ENCODE measurements at places on chromosomes 5 and 9.

GRCh38 chr9:80004714-80005113 lies 432.9 kb downstream of the TLE4 start:
- DNase-seq = no peak

DNA sequence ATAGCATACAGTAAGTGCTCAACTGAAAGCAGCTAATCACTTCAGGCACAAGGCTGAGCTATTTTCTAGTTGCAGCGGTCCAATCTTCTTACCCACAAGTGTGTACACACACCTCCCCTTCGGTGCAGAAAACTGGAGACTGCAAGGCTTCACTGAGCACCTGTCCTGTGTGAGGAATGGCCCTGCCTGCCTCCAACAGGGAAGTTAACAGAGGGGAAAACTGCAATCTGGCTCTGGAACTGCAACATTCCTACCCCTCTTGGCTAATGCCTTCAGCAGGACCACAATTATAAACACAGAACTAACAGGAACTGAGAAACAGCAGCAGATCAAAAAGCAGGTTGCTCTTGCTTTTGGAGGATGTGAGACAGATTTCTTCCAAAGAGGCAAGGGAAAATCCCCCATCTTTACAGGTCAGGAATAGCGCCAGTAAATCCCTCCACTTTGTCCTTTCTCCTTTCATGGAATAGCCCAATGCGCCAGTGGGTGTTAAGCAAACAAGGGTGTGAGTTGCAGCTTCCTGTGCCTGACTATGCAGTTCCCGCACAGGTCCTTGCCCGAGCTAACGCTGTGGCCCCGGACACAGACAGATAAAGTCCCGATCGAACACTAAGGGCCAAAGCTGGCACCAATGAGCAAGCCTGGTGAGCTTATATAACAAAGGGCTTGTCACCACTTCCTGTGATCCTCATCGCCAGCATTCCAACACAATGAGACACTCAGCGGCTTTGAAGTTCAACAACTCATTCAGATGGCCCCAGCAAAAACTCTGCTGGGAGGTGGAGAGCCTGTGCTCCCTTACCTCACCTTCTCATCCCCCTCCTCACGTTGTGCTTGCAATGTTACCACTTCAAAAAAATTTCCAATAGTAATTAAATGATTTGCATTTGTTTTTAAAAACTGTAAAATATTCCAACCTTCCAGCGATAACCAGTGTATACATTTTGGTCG lies 21.5 kb downstream of the SHB start:
- no peak for DNase-seq

- no peak for DNase-seq
Measured at GRCh38 chr5:53303105-53303504, 177.3 kb upstream of the FST start.

GRCh38 chr9:78196258-78196657 lies 39.6 kb upstream of the CEP78 start:
- no peak for DNase-seq

GRCh38 chr5:135740475-135740874 lies 94.0 kb upstream of the SLC25A48 start:
- no peak for DNase-seq

DNA sequence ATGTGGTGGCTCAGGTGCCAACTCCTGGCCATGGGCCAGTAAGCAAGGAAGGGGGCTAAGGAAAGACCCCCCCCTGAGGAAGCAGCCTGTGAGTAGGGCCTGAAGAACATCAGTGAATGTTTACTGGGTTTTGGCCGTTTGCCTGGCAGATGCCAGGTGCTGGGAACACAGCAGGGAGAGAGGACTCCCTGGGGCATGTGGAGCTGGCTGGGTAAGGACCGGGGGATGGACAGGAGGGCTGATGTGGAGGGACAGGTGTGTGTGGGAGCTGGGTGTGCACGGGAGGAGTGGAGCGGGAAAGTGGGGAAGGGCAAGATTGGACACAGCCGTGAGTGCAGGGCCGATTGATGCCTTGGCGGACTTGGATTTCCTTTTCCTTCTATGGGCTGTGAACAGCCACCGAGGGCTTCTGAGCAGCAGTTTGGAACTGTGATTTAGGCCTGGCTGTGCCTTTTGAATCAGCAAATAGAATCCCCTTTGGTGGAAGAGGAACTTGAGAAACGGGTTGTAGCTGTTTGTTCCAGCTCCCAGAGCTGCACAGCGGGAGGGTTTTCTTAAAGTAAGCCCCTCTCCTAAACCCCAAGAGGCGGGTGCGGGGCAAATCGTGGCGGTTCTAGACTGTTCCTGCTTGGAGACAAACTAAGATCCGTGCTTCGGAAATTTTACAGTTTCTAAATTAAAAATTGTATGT lies 3.1 kb downstream of the HMCN2 start:
- no peak for DNase-seq

DNA sequence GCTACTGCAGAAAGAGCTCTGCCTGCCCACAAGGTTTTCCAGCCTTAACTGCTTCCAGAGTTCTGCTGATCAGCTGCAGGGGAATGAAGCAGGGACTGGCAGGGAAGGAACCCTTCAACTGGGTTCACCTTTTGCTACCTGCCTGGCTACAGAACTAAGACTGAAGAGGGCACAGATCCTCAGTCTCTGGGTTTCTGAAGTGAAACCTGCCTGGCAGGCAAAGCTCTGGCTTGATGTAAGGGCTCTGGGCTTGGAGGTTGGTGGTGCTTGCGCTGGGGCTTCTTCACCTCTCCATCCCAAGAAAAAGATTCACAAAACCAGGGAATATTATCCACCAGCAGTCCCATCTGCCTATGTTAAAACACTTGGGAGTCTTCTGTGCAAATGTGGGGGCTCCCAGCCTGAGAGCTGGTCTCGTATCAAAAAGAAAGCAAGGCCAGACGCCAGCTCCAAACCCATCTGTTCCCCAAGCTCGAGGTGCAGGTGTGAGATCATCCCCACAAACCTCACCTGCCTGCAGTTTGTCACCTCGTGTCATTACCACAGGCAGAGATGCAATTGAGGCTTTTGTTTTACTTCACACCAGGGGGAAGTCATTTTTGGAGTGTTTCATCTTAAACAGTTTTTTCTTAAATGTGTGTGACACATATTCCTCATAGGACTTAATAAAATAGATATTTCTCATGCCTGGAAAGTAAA lies 58.3 kb downstream of the BNC2 start:
- no peak for DNase-seq

All from left renal pelvis (tissue), 4 donors.